ENCODE measurements at places on chromosomes 5 and 9.
A peak's percentile ranks its signal among the peaks of the same experiment; 100 is the strongest.

DNA sequence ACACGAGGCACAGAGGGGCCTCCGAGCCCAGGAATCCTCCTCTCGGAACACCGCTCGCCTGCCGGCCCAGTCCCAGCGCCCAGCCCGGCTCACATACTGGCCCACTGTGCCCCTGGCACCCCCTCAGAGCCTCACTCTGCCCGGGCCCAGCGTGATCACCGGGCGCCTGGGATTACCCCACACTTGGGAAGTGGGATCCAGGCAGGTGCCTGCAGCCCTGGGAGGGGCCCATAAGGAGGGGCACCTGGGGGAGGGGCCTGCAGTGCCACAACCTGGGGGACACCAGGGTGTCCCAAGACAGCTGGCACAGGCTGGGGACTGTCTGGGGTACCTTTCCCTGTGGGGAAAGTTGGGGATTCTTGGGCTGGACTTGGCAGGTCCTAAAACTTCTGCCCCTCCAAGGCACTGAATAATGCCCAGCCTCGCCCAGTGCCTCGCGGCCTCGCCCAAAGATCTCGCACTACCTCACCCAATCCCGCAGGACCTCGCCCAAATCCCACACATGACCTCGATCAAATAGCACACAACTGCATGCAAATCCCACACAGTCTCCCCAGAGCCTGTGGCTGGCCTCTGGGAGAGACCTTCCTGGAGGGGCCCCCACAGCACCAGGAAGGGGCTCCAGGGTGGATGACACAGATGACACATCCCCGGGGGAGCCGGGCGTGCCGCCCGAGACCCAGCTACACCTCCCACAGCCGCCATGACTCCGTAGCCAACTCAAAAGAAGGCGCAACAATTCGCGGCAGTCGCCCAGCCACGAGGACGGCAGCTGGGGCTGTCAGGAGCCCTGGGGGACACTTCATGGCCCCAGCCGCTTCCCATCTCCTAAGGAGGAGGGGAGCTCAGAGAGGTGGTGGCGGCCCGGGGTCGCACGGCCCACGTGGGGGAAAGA, 13.7 kb downstream of the NOTCH1 start:
- DNase-seq: no peak

GRCh38 chr5:170268884-170269283, 28.7 kb downstream of the LCP2 start:
- no peak for DNase-seq

- DNase-seq: no peak
Observed at GRCh38 chr9:113370806-113371325, 5.9 kb downstream of the HDHD3 start.

GRCh38 chr5:6419340-6419852, 29.3 kb upstream of the UBE2QL1 start:
- DNase-seq: no peak

DNA sequence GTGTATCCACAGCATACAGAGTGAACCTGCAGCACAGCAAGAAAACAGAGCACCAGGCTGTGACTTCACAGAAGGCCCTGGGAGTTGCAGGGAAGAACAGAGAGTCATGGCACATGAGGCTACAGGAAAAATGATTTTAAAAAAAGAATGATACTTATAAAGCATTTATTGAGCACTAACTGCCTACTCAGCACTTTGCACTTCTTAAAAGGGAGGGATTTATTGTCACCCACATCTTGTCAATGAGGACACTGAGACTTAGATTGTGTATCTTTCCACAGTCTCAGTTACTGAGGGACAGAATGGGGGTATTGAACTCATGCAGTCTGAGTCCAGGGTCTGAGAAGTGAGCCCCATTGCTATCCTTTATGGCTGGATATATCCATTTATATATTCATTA, 244.6 kb upstream of the TRIM32 start:
- DNase-seq: no peak

GRCh38 chr5:150412319-150413175, at the start of gene CD74:
CD74 (minus strand) TSS chr5:150412910; CDS start chr5:150412749, 161 bp downstream.
- DNase-seq: peak; percentile 23

- DNase-seq: no peak
Observed at GRCh38 chr5:86875539-86875938, 257.8 kb downstream of the COX7C start.

GRCh38 chr9:121450241-121450640, 49.4 kb downstream of the GGTA1 start:
- DNase-seq: no peak

GRCh38 chr5:167967494-167968177, 323.8 kb upstream of the WWC1 start:
- no peak for DNase-seq

GRCh38 chr5:80414113-80414512, 6.2 kb downstream of the ZFYVE16 start:
- peak; percentile 54 for DNase-seq

DNA sequence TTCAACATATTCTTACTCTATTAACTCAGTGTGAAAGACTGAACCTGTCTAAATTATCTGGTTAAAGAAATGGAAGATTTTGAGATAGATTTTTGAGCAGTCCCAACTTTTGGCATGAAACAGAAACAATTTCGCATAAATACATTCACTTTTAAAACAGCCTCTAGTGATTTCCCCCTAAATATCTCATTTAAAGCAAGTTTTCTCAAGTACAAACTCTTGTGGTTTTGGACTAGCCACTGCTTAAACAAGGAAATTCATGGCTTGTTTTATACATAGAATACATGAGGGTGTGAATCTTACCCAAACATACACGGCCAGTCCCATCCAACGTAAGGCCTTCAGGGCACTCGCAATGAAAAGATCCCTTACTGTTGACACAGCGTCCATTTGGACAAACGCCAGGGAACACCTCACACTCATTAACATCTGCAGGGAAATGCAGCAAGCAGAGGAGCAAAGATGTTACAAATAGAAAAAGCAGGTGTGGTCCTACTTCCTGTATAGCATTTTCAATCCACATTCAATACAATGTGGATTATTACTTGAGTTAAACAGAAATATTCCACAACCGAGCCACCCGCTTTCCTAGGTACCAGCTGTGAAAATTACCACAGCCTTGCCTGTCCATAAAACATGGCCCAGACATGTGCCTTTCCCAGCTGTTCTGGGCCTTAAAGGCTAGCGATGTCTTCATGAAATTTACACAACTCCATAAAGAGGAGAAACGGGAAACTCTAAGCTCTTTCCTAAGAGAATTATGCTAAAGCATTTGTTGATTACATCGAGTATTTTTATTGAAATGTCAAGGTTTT, 188.8 kb downstream of the FBN2 start:
- no peak for DNase-seq

- no peak for DNase-seq
Observed at GRCh38 chr9:34047864-34048726, 592 bp downstream of the UBAP2 start.

- DNase-seq: peak; percentile 87
Observed at GRCh38 chr5:143350751-143351602, 52.5 kb downstream of the NR3C1 start.

DNA sequence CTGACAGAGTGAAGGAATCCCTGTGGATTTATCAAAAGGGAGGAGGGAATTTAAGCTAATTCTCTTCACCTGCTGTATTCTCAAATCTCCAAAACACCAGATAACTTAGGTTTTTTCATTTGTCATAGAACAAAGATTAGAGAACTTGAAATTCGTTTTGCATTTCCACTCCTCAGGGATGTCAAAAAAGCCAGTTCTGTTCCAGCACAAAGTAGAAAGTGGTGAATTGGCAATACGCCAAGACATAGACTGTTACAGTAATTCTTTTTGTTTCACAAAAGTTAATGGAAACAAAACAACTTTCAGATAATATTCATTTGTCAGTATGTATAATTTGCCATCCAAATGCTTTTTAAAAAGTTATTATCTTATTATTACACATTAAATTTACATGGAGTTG, 15.0 kb downstream of the S1PR3 start:
- DNase-seq: no peak

- DNase-seq: no peak
Observed at GRCh38 chr5:141725891-141726290, 43.9 kb upstream of the ARAP3 start.

GRCh38 chr9:130665431-130666392, 1.3 kb downstream of the PRDM12 start:
- DNase-seq: no peak

DNA sequence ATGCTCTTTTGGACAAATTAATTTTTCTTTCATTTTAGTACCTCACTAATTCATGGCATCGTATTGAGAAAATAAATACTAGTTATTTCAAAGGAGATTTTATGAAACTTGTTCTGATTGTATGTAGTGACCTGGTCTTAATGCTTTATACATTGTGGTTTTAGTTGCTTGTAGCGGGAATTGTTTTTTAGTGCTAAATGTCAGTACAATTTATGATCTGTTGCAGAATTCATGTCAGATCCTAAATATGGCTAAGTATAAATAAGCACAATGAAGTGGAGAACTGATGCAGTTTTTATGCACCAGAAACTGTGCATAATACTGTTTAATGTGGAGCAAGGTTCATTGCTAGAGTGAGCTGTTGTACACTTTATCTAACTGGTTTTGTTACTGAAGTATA, 308.8 kb downstream of the PJA2 start:
- no peak for DNase-seq

- DNase-seq: peak; percentile 24
Observed at GRCh38 chr5:14958188-14958587, 86.6 kb upstream of the ANKH start.

- no peak for DNase-seq
Observed at GRCh38 chr5:39846144-39846543, 421.4 kb upstream of the DAB2 start.

DNA sequence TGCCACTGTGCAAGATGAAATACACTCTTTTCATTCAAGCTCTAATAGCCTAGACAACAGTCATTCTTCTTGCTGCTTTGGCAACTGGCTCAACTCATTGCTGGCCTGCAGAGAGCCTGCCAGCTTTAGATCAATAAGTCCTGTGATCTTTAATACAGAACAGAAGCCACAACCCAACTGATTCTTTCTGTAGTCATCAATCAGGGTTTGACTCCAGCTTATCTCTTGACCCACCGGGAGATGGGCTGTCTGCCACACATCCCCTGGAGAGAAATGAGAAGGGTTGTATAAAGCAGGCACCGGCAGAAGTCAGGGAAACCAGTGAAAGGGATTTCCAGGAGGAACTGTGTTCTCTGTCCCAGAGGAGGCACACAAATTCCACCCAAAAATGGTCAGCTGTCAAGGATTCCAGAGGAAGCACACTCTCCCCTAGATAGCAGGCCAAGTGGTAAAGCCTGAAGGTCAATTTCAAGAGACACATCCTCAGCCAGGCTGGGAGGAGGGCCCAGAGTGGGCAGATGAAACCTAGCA, 24.5 kb downstream of the LHFPL2 start:
- no peak for DNase-seq

DNA sequence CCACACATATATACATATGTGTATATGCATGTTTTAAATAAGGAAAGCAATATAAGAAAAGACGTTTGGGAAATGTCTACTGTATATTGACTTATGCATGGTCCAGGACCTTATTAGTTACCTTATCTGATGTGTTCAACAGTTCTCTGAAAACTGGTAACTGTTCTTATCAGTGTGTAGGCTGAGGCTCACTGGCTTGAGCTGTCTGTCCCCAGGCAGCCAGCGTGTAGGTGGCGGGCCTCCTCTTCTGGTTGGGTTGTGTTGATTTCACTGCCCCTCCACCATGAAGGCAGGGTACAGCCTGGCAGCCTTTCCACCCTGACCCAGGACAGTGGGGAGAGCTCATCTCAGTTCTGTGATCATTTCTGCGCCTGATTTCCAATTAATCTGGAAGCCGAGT, 38.7 kb upstream of the SEMA4D start:
- no peak for DNase-seq

GRCh38 chr9:61674465-61674864, 484.6 kb downstream of the SPATA31A7 start:
- DNase-seq: no peak

DNA sequence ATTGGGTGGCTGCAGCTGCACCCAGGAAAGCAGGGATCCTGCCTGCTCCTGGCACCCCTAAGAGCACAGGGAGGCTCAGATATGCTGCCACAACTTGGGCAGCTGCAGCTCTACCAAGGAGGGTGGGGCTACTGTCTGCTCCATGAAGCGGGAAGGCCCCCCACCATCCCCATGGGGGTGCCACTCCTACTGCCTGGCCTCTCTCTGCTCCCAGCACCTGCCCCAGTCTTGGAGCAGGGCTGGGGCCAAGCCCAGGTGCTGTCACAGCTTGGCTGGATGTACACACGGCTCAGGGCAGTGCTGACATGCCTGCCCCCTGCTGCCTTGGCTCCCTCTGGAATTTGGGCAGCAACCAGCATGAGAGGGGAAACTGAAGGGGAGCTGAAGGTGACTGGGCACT, 214.7 kb upstream of the PLPPR1 start:
- no peak for DNase-seq

DNA sequence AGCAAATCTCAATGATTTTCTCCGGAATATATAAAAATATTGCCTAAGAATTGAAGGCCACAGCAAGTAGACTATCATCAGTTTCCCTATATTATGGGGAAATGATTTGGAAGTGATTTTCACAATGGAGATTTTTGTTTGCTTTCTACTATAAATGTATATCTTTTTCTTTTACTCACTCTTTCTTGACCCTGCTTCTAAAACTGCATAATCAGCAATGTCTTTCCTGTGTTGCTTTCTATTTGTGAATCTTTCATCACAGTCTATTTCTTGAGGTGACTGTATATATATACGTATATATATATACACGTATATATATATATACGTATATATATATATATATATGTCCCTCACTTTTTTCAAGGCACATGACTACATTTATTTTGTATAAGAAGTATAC, 622.6 kb downstream of the DTWD2 start:
- DNase-seq: no peak

- peak; percentile 46 for DNase-seq
Observed at GRCh38 chr9:84862810-84863287, 193.3 kb downstream of the NTRK2 start.

GRCh38 chr5:112738191-112738560, 491 bp downstream of the APC start:
- DNase-seq: no peak

DNA sequence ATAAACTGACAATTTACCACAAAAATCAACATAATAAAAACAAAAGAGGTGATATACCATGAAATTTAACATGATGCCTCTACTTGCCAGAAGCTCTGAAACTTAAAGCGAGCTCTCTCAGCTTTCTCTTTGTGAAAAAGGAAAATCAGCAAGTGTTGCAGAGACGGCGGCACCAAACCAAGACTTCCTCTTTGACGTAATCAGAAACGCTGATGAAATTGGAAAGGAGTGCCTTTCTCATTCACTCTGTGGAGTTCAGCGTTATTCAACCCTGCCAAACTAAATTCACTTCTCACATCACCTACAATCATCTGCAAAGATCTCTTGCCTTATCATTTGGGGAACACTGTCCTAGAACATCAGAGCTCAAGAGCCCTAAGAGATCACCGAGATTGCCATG, 32.2 kb downstream of the ANXA6 start:
- no peak for DNase-seq

DNA sequence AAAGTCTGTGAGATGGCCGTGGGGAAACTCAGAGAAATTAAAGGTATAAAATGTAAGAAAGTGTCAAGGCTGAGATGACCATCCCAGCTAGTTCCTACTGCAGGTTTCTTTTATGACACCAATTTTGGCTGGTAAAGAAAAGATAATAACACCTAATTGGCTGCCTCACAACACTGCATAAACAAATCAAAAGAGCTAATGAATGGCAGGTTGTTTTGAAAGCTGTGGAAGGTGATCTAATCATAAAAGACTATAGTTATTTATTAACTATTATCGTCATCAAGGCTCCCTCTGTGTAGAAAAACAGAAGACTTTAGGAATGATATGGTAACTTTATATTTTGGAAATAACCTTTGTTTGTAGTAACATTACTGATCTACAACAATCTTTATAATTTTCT, 3.5 kb upstream of the SPINK5 start:
- no peak for DNase-seq

GRCh38 chr9:88980740-88981203, 10.5 kb upstream of the S1PR3 start:
- DNase-seq: no peak
